ENCODE measurements at places on chromosomes 16 and 17.
A peak's percentile ranks its signal among the peaks of the same experiment; 100 is the strongest.

GRCh38 chr16:69476920-69477443, 52.6 kb downstream of the CYB5B start:
- H3K4me3 ChIP-seq: no peak overlapping the region
- peaks cover 13% of the 10 kb centered on the region for H3K4me1 ChIP-seq
- H3K36me3 ChIP-seq: no peaks in the 10 kb centered on the region
- H3K27ac ChIP-seq: no peak overlapping the region

GRCh38 chr17:28334666-28335200, 539 bp downstream of the IFT20 start:
- peaks cover 47% of the 10 kb centered on the region for H3K4me1 ChIP-seq
- peak overlapping the region; percentile 94 for H3K27ac ChIP-seq
- H3K36me3 ChIP-seq: peaks cover 35% of the 10 kb centered on the region
- H3K4me3 ChIP-seq: peak overlapping the region; percentile 94

- H3K27ac ChIP-seq: no peak overlapping the region
- H3K4me3 ChIP-seq: no peak overlapping the region
- DNase-seq: no peak
- peaks cover 85% of the 10 kb centered on the region for H3K36me3 ChIP-seq
- H3K27me3 ChIP-seq: no peaks in the 10 kb centered on the region
These were observed 73.8 kb upstream of the ATP2A3 start for GRCh38 chr17:4038076-4038475.

- DNase-seq: no peak
- H3K27ac ChIP-seq: no peak overlapping the region
- no peaks in the 10 kb centered on the region for H3K27me3 ChIP-seq
- no peak overlapping the region for H3K4me3 ChIP-seq
- no peaks in the 10 kb centered on the region for H3K4me1 ChIP-seq
These were observed 375.0 kb upstream of the RBFOX1 start for GRCh38 chr16:6957681-6958080.

DNA sequence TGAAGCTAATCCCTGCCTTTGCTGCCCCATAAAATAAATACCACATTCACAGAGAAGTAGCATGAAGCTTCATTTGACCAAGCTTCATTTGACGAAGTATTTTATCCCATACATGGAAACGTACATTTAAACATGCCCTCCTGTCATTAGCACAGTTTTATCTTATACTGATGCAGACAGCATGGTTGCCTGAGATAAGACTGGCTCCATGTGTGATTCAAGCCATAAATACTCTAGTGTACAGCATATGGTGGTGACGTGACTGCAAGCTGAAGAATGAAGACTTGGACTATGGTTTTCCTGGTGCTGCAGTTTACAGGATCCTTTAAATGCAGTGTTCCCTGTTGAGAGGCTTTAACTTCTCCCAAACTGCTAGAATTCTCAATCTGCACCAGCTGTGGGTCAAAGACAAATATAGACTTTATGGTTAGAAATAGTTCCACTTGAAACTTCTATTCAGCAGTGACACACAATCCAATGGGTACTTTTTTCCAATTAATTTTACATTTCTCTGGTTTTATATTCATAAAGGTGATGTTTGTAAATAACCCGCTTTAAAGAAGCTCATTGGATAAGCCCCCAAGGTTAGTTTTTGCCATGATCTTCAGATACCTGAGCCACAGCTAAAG, 64.9 kb downstream of the CYB561 start:
- H3K27ac ChIP-seq: no peak overlapping the region
- H3K4me1 ChIP-seq: peaks cover 3% of the 10 kb centered on the region
- no peaks in the 10 kb centered on the region for H3K27me3 ChIP-seq
- no peak overlapping the region for H3K4me3 ChIP-seq
- H3K36me3 ChIP-seq: peaks cover 11% of the 10 kb centered on the region

- H3K36me3 ChIP-seq: no peaks in the 10 kb centered on the region
- no peaks in the 10 kb centered on the region for H3K27me3 ChIP-seq
- no peak overlapping the region for H3K4me3 ChIP-seq
These were observed 53.6 kb upstream of the TBX2 start for GRCh38 chr17:61345825-61346666.

GRCh38 chr16:23843143-23843542, 7.4 kb downstream of the PRKCB start:
- peak overlapping the region; percentile 97 for H3K27ac ChIP-seq
- DNase-seq: no peak

- H3K4me3 ChIP-seq: no peak overlapping the region
- no peaks in the 10 kb centered on the region for H3K27me3 ChIP-seq
- H3K4me1 ChIP-seq: peaks cover 7% of the 10 kb centered on the region
- no peak overlapping the region for H3K27ac ChIP-seq
These were observed 87.3 kb downstream of the YPEL2 start for GRCh38 chr17:59418732-59419166.

DNA sequence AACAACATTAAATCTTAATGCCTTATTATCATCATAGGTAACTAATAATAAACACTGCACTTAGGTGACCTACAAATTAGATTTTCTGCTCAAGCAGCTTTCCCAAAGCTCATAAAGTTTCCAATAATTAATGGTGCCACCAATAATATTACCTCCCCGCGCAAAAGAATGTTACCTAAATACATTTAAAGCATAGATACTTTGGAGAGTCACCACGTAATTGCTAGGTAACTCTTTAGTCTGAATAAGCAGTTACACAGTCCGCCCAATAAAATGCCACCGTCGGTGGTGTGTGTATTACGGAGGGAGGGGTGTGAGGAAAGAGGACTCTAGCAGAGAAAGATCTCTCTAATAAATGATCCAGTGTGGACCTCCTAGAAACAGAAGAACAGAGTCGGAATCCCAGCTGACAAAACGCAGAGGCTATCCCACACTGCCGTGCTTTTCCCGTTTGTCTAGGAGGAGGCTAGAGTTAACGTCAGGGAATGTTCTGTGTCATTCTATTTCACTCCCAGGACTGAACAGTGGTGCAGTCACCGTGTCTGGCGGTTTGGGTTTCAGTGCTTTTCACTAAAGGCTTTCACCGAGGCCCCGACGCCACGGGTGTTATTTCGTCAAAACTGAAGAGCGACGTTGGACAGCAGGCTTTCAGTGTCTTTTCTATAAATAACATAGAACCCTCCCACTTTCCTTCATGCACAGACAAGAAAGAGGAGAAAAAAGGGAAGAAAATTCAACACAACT, 630 bp downstream of the RNFT1 start:
- peaks cover 31% of the 10 kb centered on the region for H3K4me1 ChIP-seq
- H3K27ac ChIP-seq: peak overlapping the region; percentile 95
- no peaks in the 10 kb centered on the region for H3K27me3 ChIP-seq

DNA sequence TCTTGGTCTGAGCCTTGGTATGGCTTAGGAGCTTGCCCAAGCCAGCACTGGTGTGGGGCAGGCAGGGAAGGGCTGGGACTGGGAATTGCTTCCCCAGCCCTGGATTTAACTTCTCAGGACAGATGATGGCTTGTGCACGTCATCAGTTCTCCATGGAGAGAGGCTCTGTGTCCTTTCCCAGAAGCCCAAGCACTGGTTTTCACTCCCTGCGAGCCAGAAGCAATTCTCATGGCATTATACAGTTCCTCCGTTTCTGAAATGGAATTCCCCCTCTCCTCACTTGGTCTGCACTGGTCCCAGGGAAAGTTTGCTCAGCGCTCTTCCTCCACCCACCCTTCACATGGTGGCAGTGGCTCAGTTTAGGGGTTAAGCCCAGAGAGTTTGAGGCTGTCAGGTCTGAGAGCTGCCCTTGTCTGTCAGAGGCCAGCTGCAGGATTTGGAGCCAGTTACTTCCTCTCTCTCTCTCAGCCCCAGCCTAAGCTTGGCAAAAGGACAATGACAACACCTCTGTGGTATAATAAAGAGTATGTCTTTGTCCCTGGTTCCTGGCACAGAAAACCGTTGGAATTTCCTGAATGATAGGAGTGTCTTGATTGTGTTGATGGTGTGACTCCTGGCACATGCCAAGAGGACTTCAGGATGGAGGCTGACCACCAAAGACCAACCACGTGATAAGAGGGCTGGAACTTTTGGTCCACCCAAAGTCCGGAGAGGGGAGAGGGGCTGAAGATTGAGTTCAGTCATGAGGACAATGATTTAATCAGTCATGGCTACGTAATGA, 219.6 kb upstream of the TNRC6C start:
- no peaks in the 10 kb centered on the region for H3K4me1 ChIP-seq
- no peak overlapping the region for H3K27ac ChIP-seq

- H3K27ac ChIP-seq: no peak overlapping the region
- H3K4me1 ChIP-seq: peaks cover 17% of the 10 kb centered on the region
- H3K36me3 ChIP-seq: no peaks in the 10 kb centered on the region
- no peak for DNase-seq
- no peaks in the 10 kb centered on the region for H3K27me3 ChIP-seq
- H3K4me3 ChIP-seq: no peak overlapping the region
These were observed 6.3 kb upstream of the PRKAR1A start for GRCh38 chr17:68505951-68506350.

DNA sequence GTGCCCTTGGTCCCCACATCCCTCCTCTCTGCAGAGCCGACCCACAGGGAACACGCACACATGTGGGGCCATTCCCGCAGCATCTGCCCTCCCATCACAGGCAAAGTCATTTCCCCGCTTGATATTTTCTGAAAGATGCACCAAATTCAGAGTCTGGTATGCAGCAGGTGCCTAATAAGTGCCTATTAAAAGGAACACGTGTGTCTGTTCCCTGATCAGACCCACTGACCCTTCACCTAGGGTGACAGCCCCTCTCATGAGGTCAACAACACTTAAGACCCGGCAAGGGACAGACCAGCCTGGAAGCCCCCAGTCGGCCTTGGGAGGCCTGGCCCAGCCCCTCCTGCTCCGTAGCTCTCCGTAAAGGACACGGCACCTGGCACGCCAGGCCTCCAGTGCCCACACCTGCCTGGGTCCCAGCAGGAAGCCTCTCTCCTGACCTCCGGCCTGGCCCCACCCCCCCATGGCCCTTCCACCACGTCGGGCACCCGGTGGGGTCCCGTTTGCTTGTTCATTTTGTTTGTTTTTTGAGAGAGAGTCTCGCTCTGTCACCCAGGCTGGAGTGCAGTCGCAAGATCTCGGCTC, 20.0 kb downstream of the UNKL start:
- H3K4me1 ChIP-seq: no peaks in the 10 kb centered on the region
- no peak overlapping the region for H3K27ac ChIP-seq
- H3K27me3 ChIP-seq: no peaks in the 10 kb centered on the region
- DNase-seq: no peak
- H3K4me3 ChIP-seq: no peak overlapping the region

DNA sequence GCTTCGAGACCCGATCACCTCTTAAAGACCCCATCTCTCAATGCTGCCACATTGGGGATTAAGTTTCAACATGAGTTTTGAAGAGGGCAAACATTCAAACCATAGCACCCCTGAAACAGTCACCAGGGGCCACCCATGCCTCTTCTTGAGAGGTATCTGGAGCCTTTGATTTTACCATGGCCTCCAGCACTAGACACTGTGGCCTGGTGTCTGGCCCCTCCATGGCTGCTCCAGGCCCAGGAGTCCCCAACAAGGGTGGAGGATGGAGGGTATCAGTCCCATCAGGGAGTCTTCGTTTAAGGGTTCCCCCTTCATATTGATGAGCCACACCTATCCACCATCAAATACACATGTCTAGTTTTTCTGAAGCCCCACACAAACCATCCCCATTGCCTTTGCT, 66.5 kb upstream of the CDH5 start:
- H3K4me1 ChIP-seq: peaks cover 9% of the 10 kb centered on the region
- H3K36me3 ChIP-seq: no peaks in the 10 kb centered on the region
- no peaks in the 10 kb centered on the region for H3K27me3 ChIP-seq
- DNase-seq: no peak

- H3K27ac ChIP-seq: no peak overlapping the region
- peak; percentile 55 for DNase-seq
- peaks cover 5% of the 10 kb centered on the region for H3K27me3 ChIP-seq
- no peak overlapping the region for H3K4me3 ChIP-seq
- no peaks in the 10 kb centered on the region for H3K36me3 ChIP-seq
- H3K4me1 ChIP-seq: peaks cover 9% of the 10 kb centered on the region
These were observed 28.8 kb downstream of the NGFR start for GRCh38 chr17:49523706-49524472.

GRCh38 chr16:8915722-8916301, 33.7 kb downstream of the LITAFD start:
- H3K27ac ChIP-seq: peak overlapping the region; percentile 66
- peaks cover 48% of the 10 kb centered on the region for H3K4me1 ChIP-seq
- peaks cover 97% of the 10 kb centered on the region for H3K36me3 ChIP-seq

DNA sequence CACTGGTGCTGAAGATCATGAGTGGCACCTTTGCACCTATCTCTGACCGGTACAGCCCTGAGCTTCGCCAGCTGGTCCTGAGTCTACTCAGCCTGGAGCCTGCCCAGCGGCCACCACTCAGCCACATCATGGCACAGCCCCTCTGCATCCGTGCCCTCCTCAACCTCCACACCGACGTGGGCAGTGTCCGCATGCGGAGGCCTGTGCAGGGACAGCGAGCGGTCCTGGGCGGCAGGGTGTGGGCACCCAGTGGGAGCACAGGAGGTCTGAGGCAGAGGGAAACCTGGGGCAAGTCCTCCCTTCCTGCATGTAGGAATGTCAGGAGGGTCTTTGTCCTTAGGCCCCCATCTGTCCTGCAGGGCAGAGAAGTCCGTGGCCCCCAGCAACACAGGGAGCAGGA, 6.5 kb upstream of the TRAF4 start:
- H3K4me3 ChIP-seq: no peak overlapping the region
- no peak for DNase-seq
- H3K36me3 ChIP-seq: peaks cover 26% of the 10 kb centered on the region
- no peaks in the 10 kb centered on the region for H3K27me3 ChIP-seq
- peaks cover 39% of the 10 kb centered on the region for H3K4me1 ChIP-seq

GRCh38 chr17:80060644-80061043, 24.2 kb downstream of the CCDC40 start:
- DNase-seq: no peak
- no peaks in the 10 kb centered on the region for H3K4me1 ChIP-seq
- no peaks in the 10 kb centered on the region for H3K36me3 ChIP-seq
- H3K27ac ChIP-seq: no peak overlapping the region
- no peak overlapping the region for H3K4me3 ChIP-seq

DNA sequence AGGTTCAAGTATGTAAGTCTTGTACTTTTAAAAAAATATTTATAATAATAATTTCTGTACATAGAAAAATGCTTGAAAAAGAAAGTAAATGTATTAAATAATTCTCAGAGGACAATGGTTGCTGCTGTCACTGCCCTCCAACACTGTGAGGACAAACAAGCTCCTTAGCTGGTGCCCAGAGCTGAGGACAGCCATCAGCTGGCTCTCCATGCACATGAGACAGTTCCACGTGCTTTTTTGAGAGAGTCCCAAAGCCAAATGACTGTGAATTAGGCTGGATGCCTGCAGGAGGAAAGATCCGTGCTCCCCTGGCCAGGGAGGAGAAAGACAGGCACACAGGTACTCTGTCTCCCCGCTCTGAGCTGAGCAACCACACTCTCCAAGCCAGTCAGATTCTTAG, 115.5 kb upstream of the IRX5 start:
- no peak overlapping the region for H3K4me3 ChIP-seq
- no peaks in the 10 kb centered on the region for H3K36me3 ChIP-seq
- no peaks in the 10 kb centered on the region for H3K4me1 ChIP-seq
